Stimulated activated CD4-positive, alpha-beta T cell treated with anti-CD3 and anti-CD28 coated beads, Interleukin-1b, Interleukin-23, amount 100 ng/mL, for 1 hour (primary cell): ENCODE measurements at places on chromosomes 6 and 20.

GRCh38 chr20:47620808-47621805, 119.4 kb downstream of the NCOA3 start:
- DNase-seq = no peak

DNA sequence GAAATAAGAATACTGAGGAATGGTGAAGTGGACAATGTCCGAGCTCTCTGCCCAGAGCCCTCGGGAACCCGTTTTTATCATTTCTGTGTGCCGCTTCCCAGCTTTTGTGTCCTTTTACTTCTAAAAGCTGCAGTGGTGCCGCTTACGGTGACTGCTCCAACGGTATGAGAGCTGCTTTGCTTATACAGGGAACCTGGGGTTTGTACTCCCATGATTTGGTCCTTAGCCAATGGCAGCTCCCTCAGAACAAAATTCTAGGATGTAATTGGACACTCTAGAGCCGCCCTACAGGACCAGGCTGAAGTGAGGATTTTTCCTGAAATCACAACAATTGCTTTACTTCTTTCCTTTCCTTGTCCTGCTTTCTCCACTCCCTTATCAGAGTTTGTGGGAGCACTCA, 24.2 kb upstream of the PCSK2 start:
- DNase-seq = no peak

GRCh38 chr20:45061244-45061643, 39.7 kb downstream of the KCNS1 start:
- no peak for DNase-seq

DNA sequence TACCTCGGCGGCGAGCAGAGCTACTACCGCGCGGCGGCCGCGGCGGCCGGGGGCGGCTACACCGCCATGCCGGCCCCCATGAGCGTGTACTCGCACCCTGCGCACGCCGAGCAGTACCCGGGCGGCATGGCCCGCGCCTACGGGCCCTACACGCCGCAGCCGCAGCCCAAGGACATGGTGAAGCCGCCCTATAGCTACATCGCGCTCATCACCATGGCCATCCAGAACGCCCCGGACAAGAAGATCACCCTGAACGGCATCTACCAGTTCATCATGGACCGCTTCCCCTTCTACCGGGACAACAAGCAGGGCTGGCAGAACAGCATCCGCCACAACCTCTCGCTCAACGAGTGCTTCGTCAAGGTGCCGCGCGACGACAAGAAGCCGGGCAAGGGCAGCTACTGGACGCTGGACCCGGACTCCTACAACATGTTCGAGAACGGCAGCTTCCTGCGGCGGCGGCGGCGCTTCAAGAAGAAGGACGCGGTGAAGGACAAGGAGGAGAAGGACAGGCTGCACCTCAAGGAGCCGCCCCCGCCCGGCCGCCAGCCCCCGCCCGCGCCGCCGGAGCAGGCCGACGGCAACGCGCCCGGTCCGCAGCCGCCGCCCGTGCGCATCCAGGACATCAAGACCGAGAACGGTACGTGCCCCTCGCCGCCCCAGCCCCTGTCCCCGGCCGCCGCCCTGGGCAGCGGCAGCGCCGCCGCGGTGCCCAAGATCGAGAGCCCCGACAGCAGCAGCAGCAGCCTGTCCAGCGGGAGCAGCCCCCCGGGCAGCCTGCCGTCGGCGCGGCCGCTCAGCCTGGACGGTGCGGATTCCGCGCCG, 994 bp downstream of the FOXC1 start:
- DNase-seq = no peak

DNA sequence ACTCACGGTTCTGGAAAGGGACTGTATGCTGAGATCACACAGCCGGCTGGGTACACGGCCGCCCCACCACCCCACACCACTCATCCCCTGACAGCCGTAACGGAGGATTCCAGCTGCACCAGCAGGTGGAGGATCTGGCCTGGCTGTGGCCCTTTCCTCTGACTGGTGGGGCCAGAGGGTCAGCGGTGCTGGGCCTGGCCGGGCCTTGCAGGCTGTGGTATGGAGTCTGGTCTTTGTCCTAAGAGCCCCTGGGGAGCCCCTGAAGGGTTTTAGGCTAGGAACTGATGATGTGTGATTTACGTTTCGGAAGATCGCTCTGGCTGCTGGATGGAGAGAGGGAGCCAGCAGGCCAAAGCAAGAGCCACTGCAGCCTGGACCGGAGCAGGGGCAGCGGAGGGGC, 26.6 kb downstream of the NOL4L start:
- DNase-seq = no peak
